Stimulated activated CD8-positive, alpha-beta memory T cell treated with anti-CD3 and anti-CD28 coated beads, Interleukin-4, amount 100 ng/mL, for 1 hour (primary cell): ENCODE measurements at places on chromosomes 7 and 10.

DNA sequence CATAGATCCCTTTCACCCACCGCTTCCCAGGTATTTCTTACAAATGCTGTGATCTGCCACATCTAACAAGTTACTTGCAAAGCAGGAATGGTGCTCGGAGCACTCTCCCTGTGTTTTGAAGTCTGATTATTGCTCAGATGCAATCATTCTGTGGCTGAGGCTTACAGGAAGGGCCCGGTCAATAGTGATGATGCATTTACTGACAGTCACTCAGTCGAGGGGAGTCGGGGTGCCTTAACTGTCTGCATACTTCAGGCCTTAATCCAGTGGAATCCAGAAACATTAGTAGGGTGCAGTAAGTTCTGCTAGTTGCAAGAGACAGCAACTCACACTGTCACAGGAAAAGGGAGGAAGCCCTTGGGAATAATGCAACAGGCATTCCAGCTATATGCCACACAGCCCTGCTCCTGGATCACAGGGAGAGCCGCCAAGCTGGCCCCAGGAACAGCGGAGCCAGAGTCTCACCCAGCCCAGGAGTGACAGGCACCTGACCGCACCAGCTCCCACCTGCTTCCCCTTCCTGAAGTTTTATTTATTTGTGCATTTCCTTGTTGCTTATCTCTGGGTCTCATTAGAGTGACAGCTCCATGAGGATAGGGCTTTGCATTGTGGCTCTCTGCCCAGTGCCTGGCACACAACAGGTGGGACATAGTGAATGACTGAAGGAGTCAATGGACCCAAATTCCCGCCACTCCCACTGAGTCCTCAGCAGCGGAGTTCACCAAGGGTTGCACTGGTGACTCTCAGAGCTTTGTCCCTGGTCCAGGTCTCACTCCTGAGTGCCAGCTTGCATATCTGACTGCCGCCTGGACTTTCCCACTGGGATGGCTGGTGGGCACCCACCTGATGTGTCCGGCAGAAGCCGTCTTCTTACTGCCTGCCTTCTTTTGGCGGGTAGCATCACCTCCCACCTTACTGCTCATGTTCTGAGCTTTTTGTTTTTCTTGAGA, 212.5 kb upstream of the SH2B2 start:
- DNase-seq = no peak

DNA sequence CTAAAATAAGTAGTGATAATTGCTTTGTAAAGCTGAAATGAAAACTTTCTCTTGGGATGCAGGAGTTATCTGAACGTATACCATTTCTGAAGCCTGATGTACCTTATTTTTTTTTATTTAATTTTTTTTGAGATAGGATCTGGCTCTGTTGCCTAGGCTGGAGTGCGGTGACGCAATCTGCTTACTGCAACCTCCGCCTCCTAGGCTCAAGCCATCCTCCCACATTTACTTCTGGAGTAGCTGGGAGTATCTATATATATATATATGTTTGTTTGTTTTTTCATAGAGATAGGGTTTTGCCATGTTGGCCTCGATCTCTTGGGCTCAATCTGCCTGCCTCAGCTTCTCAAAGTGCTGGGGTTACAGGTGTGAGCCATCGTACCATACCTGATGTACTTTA, 2.4 kb downstream of the PMPCB start:
- DNase-seq = no peak

GRCh38 chr7:24440892-24441291, 132.4 kb upstream of the PALS2 start:
- DNase-seq = no peak

- no peak for DNase-seq
Measured at GRCh38 chr10:104041891-104042535, 43.7 kb downstream of the COL17A1 start.

DNA sequence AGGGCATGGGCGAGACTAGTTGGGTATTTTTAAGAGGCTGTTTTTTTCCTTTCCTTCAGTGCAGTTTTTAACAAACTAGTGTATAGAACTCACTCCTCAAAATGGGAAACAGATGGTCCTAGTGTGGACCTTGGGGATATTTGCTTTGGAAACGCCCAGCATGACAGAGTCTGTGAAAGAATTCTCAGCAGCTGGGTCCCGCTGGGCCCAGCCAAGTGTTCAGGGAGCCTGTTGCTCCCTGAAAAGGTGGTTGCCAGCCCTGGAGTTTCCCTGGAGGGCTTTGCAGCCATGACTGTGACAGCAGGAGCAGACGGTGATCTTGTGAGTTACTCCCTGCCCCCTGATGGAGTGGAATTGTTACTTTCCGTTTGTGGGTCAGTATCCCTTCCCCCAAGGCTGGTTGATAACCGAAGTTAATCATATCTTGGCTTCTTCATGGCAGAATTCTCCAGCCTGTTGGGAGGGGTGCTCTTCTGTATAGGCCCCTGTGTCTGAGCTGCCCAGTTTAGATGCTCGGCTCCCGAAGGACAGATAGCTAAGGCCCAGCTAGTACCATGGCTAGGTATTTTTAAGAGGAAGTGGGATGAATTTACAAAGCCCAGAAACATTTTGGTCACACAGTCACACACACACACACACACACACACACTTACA, 278.6 kb upstream of the HABP2 start:
- no peak for DNase-seq
